ENCODE measurements at places on chromosomes 12 and 14.

GRCh38 chr12:66717036-66717673, 38.3 kb upstream of the GRIP1 start:
- H3K27me3 ChIP-seq = no peaks in the 10 kb centered on the region
- no peak for DNase-seq
- no peaks in the 10 kb centered on the region for H3K36me3 ChIP-seq
- no peak overlapping the region for H3K4me3 ChIP-seq

- H3K4me1 ChIP-seq = no peaks in the 10 kb centered on the region
- no peaks in the 10 kb centered on the region for H3K36me3 ChIP-seq
- no peak for DNase-seq
- H3K27me3 ChIP-seq = no peaks in the 10 kb centered on the region
Observed at GRCh38 chr14:48325486-48325885, 650.1 kb upstream of the MDGA2 start.

DNA sequence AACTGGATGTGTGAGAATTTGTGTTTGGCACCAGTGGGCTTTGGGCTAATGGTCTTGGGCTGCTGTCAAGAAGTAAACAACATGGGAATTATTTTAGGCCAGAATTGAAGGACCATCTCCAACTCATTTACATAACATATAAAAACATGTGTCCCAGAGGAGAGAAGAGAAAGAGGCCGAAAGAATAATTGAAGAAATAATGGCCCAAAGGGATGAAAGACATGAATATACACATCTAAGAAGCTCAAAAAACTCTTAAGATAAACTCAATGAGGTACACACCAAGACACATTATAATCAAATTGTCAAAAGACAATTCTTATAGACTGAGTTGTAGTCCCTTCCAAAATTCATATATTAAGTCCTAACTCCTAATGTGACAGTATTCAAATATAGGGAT, 56.1 kb upstream of the SCAF11 start:
- H3K36me3 ChIP-seq = peaks cover 12% of the 10 kb centered on the region
- H3K27ac ChIP-seq = no peak overlapping the region
- H3K4me1 ChIP-seq = no peaks in the 10 kb centered on the region
- H3K4me3 ChIP-seq = no peak overlapping the region
- no peaks in the 10 kb centered on the region for H3K27me3 ChIP-seq

DNA sequence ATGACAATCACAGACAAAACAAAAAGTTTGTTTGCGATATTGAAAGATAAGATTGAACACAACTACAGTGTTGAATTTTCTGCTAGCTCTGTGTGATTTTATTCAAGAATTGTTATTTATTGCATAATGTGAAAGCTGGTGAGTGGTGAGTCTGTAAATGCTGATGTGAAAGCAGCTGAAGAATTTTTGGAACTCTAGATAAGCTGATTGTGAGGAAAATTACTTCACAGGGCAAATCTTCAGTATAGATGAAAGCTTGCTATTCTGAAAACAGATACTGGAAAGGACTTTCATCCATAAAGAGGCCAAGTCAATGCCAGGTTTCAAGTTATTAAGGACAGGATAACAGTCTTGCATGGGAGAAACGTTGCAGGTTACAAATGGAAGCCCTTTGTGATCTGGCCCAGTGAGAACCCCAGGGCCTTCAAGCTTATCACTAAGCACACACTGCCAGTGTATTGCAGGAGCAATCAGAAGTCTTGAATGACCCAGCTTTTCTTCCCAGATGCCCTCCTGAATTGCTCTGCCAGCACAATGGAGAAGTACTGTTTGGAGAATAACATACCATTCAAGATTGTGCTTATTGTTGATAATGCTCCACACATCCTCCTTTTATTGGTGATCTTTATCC, 153.7 kb downstream of the PCNX1 start:
- H3K4me1 ChIP-seq = no peaks in the 10 kb centered on the region
- no peak overlapping the region for H3K27ac ChIP-seq
- peaks cover 8% of the 10 kb centered on the region for H3K36me3 ChIP-seq
- DNase-seq = no peak

DNA sequence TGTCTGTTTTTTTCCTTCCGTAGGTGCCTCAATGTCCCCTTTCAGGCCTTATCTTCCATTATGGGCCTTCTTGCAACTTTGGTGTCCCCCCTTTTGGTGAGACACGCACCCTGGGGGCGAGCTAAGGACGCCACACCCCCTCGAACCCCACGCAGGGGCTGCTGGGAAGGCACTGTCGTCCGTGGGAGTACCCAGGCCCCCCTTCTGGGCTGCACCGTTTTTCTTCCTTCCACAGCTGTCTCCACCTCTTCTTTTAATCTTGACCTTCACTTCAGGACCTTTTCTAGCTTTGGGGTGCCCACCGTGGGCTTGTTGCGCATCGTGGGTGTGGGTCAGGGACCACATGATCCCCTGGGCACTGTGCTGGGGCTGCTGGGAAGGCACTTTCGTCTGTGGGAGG, 271.8 kb downstream of the ALG10 start:
- no peak overlapping the region for H3K27ac ChIP-seq
- no peak for DNase-seq
- H3K4me3 ChIP-seq = no peak overlapping the region

DNA sequence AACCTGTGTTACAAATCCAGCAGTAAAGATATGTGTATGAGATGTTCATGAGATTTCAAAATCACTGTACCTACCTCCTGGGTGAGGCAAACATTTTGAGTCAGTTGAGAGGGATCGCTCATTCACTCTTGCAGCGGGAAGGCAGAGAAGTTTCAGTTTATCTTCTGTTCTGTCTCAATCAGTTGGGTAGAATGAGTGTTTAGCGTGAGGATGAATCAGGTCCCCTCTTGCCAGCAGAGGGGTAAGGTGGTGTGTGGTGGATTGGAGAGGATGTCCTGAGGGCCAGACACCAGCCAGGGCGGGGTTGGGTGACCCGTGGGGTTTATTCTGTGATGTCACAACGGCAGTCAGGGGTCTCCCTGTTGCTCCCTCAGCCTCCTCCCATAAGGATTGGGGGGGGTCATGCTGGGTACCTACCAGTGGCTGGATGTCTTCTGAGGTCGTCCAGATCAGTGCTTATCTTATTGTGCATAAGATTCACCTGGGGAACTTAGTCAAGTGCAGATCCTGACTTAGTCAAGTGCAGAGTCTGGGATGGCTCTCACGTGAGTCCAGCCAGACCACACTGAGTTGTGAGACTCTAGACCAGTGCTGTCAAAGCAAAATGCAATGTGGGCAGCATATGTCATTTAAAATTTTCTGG, at the start of gene GSG1:
GSG1 (minus strand) TSS at position 277 of the 643 bp plus-strand sequence; CDS start at position 122, 155 bp downstream.
- no peak for DNase-seq
- H3K4me3 ChIP-seq = peak within 1 kb of the TSS; percentile 53
- no peak within 1 kb of the TSS for H3K27ac ChIP-seq
- H3K27me3 ChIP-seq = peaks cover under 1% of the 10 kb centered on the region

DNA sequence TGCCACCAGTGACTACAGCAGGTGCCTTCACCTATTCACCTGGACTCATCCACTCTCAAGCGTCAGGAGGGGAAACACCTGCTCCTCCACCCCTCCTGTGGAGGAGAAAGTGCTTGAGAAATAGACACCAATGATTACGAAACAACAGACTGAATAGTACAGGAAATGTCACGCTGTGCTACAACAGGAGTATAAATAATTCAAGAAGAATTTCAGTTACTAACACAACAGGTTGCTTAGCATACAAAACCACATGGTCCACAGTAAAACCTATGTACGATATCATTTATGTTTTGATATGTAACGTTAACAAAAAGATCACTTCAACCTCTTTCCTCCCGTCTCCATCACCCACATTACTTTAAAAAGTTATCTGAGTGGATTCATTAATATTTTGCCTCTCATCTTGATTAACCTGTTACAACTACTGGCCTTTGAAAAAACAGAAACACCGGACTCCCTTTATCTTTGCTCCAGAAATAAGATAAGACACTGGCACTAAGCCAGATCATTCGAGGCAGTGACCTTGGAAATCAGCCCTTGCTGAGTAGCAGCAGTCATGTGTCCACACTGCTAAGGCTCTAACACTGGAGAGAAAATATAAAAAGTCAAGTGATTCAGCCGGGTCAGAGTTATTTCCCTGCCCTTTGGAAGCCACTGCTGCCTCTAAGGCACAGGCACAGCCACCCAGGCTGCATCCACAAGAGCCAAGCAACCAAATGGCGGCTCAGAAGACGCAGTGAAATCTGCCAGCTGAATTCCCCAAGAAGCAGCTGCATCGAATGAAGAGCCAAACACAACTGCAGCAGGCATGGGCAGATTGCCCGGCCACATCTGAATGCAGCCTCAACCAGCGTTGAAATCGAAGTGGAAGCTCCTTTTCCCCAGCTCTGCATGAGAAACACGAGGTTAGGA, 40.9 kb downstream of the NT5DC3 start:
- H3K4me1 ChIP-seq = no peaks in the 10 kb centered on the region
- H3K27ac ChIP-seq = no peak overlapping the region
- H3K4me3 ChIP-seq = no peak overlapping the region
- no peaks in the 10 kb centered on the region for H3K36me3 ChIP-seq
- no peaks in the 10 kb centered on the region for H3K27me3 ChIP-seq

All from glutamatergic neuron (in vitro differentiated cells).